ENCODE measurements at places on chromosomes 2 and 18.

DNA sequence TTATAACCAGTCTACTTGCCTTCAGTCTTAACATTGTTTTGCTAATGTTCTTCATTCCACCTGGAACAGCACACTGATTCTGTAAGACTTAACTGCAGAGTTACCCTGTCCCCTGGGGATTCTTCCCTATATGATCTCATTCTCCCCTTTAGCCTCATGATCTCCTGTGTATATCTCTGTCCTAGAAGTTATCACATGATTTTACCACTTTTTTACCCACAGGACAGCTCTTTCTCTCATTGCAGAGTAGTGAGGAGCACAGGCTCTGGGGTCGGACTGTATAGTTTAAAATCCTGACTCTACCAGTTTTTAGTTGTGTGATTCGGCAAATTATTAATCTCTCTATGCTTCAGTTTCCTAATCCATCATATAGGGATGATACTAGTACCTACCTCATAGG lies 14.2 kb upstream of the EXOC6B start:
- DNase-seq = no peak

DNA sequence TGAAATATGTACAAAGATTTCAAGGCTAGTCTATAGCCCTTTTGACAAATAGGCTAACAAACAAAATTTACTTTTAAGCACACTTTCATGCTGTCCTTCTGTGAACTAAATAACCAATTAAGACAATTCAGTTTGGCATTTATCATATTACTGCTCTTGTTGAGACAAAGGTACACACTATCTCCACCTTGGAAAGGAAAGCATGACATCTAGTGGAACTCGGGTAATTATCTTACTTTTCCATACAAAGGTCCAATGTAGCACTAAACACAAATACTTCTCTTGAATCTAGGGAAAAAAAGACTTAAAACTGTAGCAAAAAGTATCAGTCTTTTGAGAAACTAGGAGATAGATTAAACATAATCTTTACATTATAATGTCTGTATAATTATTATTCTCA lies 125.0 kb upstream of the CD226 start:
- no peak for DNase-seq

DNA sequence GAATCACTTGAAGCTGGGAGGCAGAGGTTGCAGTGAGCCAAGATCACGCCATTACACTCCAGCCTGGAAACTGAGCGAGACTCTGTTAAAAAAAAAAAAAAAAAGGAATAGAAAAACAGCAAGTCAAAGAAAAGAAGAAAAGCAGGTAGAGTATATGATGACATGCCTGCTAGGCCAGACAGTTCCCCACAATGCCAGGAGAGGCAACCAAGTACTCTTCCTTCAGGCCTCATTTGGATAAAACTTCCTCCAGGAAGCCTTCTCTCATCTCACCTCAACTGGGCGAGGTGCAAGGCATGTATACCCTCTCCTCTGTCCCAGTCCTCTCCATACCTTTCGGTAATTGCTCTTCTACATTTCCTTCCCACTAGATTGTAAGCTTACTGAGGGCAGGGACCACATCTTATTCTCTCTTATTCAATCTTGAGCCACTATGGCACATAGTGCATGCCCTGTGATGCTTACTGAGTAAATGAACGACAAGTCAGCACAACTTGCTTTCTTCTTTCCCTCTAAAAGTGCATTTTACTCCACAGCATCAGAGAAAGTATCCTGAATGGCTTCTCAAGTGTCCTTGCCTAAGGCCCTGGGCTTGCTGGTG lies 10.1 kb upstream of the SPRED2 start:
- no peak for DNase-seq

- DNase-seq = no peak
Observed at GRCh38 chr18:12092398-12093229, 1.0 kb upstream of the ANKRD62 start.

DNA sequence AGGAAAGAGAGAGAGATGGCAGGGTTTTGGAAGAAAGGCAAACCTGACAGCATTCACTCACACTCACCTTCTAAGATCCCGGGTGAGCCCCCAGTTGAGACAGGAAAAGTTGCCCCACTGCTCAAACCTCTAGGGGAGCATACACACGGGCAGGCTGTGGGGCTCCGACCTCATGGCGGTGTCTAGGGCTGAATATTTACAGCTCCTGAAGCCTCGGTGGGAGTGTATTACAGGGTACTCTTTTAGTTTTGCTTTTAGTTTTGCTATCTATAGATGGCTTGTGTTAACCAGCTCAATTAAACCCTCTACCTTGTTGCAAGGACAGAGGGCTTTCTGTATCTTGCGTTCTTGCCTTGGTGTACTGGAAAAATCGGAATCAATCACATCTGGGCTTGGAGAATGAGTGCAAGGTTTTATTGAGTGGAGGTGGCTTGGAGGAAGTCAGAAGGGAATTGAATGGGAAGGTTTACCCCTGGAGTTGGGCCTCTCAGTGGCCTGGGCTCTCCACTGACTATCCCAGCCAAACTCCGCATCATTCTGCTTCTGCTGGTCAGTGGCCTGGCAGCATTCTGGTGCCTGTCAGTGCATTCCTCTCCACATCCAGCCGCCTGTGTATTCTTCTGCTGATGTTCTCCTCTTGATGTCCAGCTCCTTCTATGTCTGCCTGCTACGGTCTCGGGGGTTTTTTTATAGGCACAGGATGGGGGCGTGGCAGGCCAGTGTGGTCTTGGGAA lies 10.1 kb upstream of the IFIH1 start:
- no peak for DNase-seq

DNA sequence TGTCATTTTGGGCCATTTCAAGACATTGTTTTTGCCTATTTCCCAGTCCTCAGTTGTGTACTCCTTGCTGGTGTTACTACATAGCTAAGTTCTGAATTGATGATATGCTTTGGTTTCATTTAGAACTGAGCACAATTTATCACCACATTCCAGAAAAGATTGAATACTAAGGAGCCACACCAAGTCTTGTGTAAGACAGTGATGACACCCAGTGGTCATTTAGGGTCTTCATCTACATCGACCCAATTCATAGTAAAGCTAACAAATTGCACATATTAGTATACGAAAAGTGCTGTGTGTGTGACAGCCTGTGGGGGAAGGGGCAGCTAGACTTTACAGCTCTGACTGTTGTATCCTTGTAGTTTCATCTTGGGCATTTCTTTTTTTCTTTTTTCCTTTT lies 10.9 kb upstream of the DLX2 start:
- no peak for DNase-seq

GRCh38 chr2:39937621-39938020 lies 158.6 kb upstream of the THUMPD2 start:
- DNase-seq = no peak

DNA sequence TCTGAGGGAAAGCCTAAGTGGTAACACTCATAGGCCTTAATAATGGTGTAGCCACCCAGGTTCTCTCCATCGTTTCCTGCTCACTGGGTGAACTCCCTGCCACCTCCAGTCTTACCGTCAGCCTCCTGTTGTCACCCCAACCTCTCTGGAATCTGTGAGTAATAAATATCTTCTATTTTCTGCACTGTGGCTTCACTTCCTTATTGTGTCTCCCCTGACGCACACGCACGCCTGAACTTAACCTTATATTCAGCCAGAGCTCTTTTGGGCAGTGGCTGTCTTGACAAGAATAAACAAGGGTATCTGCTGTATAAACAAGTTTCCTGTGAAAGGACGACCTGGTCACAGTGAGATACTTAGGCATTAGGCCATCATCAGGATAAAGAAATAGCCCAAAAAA lies 467.2 kb downstream of the SPAG16 start:
- DNase-seq = no peak

DNA sequence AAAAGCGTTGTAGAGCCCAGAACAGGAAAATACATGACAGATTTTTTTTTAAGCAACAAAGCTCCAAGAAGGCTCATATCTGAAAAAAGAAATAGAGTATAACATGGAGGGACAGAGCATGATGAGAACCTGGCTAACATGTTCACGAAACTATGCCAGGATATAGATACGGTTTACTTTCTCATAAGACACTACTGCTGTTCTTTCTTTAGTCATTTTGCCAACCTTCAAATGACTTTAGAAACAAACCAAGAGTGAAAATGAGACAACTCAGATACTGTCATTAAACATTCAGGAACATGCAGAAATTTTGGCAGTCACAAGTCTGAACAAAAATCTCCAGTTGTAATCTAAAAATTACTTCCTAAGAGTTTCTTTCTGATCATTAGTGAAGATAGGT lies 14.3 kb downstream of the LPIN2 start:
- DNase-seq = no peak

- no peak for DNase-seq
Observed at GRCh38 chr18:37175727-37176620, 347.0 kb downstream of the KIAA1328 start.

DNA sequence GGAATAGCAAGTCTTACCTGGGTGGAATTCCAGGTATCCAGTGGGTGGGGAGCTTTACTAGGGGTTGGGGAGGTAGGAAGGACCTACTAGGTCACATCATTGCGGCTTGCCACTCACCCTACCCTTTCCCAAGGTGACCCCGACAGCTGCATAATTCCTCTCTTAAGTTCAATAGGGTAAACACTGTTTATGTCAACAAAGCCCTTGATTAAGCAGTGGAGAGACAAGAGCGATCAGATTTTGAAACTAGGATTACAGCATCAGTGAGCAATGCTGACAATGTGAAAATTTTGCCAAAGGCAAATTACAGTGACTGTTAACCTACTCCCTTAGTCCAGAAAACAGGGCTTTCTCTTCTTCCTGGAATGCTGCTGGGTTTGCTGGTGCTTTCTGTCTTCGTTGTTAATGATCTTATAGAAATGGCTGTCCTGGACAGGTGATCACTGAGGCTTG lies 14.5 kb downstream of the SLC19A3 start:
- DNase-seq = no peak

DNA sequence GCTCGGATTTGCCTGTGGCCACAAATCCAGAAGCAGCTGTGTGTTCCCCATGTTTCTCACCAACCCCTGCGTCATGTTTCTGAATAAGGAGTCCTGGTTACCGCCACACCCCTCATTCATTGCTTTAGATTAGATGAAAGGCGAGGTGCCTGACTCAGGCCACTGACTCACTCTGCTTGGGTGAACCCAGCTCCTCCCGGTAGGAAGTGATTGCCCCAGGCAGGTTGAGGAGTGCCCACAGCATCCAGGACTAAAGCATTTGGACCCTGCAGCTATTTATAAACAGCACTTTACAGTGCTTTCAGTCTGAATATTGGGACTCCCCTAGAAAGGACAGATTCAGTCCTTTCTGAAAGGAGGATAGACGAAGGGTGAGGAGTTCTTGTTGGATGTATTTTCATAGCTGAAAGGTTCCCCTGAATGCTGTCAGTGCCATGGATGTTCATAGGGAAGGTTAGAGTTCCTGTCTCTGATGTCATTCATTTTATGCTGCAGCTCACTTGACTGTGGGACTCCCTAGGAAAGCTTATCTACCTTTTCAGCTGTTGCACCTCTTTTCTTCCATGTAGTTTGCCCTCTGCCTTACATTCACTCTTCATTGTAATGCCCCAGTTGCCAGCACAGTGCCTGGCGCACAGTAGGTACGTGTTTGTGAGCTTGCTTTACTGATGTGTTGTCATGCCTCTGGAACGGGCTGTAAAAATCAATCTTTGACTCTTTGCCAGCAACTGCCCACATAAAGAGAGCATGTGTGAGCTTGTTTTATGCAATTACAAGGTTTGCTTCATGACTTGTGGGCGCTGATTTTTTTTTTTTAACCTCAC lies 14.9 kb downstream of the ITGA6 start:
- no peak for DNase-seq

DNA sequence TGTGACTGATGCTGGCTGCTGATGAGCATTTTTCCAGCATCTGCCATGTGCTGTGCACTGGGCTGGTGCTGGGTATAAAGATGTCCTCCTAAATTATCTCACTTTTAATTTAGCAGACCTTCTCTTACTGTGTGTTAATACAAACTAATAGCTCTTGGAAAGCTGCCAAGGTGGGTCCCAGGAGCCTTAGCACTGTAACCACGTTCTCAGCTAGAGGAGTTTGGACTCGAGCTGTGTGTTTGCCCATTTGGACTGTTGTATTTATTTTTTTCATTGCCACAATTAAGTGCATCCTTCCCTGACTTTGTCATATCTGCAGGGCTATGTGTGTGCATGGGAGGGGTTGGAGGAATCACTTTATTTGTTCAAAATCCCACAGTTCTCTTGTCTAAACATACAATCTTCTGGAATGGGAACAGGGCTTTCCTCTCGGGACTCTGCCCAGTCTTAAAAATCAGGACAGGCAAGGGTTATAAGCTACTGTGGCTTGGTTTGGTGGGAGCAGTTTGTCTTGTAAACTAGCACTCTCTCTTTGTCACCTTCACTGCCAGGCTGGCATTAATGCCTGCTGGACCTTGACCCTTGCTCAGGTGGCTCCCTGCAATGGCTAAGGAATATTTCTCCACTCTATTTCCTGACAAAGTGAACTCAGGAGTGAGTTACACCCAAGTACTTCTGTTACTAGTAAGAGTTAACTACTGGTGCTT lies 129.7 kb upstream of the MGAT5 start:
- DNase-seq = no peak

- no peak for DNase-seq
Observed at GRCh38 chr2:24912523-24912922, 7.5 kb downstream of the ADCY3 start.

- DNase-seq = no peak
Observed at GRCh38 chr2:121236650-121237180, 48.3 kb downstream of the TFCP2L1 start.

- DNase-seq = no peak
Observed at GRCh38 chr18:66582211-66582610, 21.7 kb downstream of the CDH19 start.

DNA sequence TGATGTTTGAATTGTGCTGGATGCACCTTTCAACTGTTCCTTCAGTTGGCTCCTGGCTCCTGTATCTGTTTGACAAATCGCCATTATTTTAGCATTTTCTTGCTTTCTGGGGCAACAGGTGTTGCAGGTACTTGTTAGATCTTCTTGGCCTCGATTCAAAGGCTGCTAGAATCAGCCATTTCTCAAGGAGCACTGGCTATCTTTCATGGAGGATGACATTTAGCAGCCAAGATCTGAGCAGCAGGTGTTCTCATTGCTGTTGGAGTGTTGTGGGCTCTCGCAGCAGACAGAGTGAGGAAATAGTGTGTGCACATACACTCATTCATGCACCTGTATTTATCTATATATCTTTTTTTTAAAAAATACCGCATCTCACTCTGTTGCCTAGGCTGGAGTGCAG lies 52.2 kb downstream of the INPP5D start:
- no peak for DNase-seq

- DNase-seq = no peak
Observed at GRCh38 chr2:107804608-107805498, 21.8 kb upstream of the RGPD4 start.

DNA sequence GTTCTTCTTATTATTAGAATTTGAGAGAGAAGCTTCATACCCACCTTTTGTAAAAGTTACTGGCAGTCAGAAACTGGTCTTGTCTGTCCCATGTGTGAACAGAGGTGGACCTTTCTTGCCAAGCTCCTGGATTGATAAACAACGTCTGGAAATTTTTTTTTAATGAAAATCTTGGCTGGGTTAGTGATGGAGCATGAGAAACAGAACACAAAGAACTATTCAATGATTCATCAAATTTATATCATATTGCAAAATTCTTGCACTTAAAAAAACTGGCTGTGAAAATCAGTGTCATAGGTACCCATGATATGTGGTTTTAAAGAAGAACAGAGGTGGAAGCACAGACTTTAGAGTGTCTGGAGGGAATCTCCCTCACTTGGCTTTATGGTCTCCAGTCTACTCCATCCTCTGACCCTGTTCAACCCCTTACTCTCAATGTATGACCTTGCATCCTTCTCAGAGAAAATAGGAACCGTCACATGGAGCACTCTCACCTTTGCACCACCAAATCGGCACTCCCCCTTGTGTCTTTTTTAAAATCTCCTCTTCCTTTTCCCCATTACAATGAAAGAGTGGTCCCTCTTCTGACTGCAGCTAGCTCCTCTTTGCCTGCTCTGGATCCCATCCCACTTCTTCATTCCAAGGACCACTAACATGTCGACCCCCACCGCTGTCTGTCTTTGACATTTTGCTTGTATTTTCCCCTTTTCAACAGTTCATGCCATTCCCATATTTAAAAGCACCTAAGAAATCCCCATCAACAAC lies 58.2 kb downstream of the COPS8 start:
- no peak for DNase-seq

Data from GM12892 (cell line).